ENCODE measurements at places on chromosomes 2 and 18. TPM values are rescaled to one million over a fixed set of nuclear protein-coding genes. Genes with fewer than 3 reads are reported as not detected.
A peak's percentile ranks its signal among the peaks of the same experiment; 100 is the strongest.

DNA sequence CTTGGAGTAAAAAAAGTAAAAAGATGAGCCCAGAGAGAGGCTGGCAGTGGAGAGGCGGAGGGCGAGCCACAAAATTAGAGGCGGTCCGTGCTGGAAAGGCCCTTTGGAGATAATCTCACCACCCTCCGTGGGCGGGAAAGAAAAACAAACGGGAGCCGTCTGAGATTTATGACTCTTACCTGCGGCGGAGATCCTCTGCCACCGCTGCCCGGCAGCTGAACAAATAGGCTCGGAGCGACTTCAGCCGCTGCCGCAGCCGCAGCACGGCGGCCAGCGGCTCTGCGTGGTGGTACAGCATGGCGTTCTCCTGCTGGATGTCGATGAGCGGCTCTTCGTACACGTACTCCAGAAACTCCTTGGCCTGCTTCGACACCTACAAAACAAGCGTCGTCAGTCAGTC lies 94.6 kb downstream of the PLEKHM3 start:
- no peak for DNase-seq

Gene GPD2
- 39.4 TPM for total RNA-seq

GRCh38 chr18:35510076-35510651 lies 12.4 kb upstream of the INO80C start:
- DNase-seq, result no peak

Gene TLX2
- total RNA-seq, result not detected

DNA sequence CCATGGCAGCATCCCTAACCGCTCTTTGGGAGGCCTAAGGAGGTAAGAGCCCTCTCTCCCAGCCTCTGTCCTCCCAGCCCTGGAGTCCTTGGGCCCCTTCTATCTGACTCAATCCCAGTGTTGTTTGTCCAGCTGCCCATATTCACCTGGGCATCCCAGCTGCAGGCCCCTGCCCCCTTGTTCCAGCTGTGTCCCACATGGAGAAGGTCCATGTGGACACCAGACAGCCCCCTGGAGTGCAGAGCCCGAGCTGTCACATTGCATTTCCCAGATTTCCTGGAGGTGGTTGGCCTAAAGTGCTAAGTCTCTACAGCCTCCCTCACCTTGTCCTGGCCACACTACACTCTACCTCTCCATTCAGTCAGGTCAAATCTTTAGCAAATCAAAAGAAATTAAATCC lies 42.5 kb downstream of the PSD4 start:
- no peak for DNase-seq

Gene RPRM
- not detected for total RNA-seq

GRCh38 chr2:196798980-196799379 lies 503 bp downstream of the GTF3C3 start:
- no peak for DNase-seq

GRCh38 chr2:148926291-148926961 lies 51.4 kb downstream of the KIF5C start:
- DNase-seq, result peak; percentile 61

DNA sequence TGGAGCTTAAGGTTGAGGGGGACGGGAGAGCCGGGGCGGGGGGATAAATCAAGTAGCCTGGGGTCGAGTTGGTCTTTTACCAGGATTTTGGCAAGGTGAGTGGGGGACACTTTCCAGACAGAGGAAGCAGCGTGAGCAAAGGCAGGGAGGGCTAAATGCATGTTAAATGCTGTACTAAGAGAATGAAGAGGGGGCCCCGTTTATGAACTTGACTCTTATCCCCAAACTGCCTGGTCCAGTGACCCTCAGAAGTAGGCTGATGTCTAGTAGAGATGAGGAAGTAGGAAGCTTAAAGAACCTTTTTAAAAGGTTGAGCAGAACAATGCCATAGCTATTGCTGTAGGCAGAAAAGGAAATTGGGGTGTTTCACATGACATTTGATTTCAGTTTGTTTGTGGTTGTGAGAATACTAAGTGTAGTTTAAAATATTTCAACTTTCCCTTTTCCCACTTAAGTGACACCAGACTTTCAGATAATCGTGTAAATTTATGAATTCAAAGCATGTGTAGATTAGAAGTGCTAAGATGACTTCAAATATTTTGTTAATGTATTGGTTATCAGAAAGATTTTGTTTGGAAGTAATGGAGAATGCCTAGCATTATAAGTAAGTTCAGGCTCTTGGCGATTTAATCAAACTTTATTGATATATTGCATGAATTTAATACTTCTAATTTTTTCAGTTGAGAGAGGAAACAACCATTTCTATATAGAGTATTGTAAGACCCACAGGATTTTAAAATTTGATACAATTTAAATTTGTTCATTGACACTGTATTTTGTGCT lies 1.8 kb downstream of the REL start:
- DNase-seq, result peak; percentile 18

DNA sequence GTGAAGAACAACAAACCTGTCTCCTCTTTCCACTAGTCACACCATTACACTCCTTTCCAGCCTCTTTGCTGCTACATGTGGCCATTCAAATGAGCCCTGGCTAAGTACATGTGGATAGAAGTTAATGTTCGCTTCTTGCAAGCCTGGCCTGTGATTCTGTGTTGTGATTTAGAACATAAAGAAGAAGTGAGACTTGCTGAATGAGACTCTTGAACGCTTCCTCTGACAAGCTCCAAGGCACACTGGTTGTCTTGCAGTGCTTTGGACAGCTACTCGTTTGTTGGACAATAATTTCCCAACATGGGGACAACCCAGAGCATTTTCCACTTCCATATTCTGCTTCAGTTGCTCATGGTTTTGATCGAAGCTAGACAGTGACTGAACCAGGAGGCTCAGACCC lies 57.3 kb downstream of the CCDC74A start:
- DNase-seq, result no peak

GRCh38 chr2:233338812-233339368 lies 15.4 kb upstream of the DGKD start:
- DNase-seq, result no peak

Gene ALKAL2
- not detected for total RNA-seq

GRCh38 chr2:227783404-227784138 lies 30.1 kb upstream of the CCL20 start:
- no peak for DNase-seq

Gene SOWAHC
- 10.6 TPM for total RNA-seq

GRCh38 chr2:241811952-241812729 lies 3.1 kb downstream of the NEU4 start:
- no peak for DNase-seq

Gene CHRND
- not detected for total RNA-seq

DNA sequence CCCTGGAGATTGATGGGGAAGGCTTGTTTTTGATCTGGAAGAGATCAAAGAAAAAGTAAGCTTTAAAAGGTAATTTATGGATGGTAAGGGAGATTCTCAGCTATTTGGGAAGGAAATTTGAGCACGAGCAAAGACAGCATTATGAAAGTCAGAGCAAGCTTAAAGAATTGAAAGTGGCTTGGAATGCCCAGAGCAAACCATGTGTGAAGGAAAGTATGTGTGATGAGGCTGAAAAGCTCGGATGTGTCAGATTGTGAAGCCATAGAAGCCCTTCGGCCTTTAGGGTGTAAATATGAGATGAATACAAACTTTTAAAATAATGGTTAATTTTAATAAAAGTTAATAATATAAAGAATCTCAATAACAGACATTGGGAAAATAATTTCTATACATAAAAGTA lies 377.4 kb upstream of the DSEL start:
- no peak for DNase-seq

Data from A673 (cell line).